Substantia nigra (tissue), 51 donors: ENCODE measurements at places on chromosomes 6 and 20.

GRCh38 chr20:4038047-4038459 is 22.7 kb upstream of the RNF24 start:
- DNase-seq = no peak

- no peak for DNase-seq
Observed at GRCh38 chr6:36847991-36848390, 8.7 kb upstream of the CPNE5 start.

GRCh38 chr6:18492972-18493371 is 105.8 kb downstream of the RNF144B start:
- no peak for DNase-seq

DNA sequence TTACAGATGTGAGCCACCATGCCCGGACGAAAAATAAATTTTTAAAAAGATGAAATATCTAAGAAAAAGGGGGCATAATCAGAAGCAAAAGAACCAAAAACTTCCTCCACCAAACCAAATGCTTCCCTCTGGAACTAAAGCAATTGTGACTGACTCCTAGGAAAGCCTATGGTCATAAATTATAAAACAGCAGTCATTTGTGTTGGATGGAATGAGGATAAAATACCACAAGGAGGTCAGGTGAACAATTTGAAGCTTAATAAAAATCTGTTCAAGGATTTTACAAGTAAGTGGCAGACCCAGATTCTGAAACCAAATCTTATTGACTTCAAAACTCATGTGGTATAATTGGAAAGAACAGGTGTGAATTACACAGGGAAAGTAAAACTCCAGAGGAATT is 114.5 kb downstream of the KIF13A start:
- DNase-seq = no peak

- peak; percentile 98 for DNase-seq
Observed at GRCh38 chr6:32195902-32196681, 3.6 kb upstream of the GPSM3 start.

- DNase-seq = no peak
Observed at GRCh38 chr6:14305131-14305530, 187.6 kb downstream of the CD83 start.

GRCh38 chr6:54467384-54467783 is 159.1 kb downstream of the TINAG start:
- no peak for DNase-seq

GRCh38 chr6:3453413-3454272 is 3.2 kb downstream of the SLC22A23 start:
- DNase-seq = no peak

GRCh38 chr20:2283706-2284423 is 11.9 kb upstream of the TGM3 start:
- DNase-seq = no peak

- no peak for DNase-seq
Observed at GRCh38 chr6:40719671-40720374, 132.7 kb upstream of the LRFN2 start.

GRCh38 chr20:4714818-4715217 is 6.9 kb upstream of the PRND start:
- DNase-seq = no peak

GRCh38 chr20:37042986-37043972 is 52.5 kb downstream of the RBL1 start:
- DNase-seq = no peak

- no peak for DNase-seq
Observed at GRCh38 chr6:92538275-92538674, 881.1 kb downstream of the EPHA7 start.

DNA sequence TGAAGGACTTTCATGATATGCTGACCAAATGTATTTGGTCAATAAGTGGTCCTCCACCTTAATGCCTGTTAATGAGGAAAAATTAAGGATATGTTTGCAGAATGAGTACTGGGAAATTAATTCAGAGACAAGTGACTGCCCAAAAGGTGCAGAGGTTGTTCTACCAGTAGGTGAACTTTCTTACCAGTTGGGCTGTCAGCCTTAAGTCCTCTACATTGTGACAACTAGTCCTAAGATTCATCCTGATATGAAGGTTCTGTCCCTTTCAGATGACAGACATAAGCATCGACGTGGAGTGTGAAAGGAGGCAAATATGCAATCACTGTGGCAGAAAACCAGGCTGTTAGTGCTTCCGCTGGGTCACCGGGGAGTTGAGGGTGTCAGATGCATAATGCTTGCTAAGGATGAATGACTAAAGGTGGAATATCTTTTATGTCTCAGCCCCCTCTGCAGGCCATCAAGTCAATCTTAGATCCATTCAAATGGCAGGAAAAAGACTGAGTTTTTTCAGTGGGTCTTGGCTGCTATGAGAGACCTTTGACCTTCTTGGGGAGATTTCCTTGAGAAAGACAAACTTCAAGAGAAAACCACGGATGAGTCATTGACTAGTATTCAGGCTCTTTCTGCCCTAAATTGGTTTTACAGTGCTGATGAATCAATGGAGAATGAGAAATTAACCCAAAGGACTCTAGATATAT is 226.0 kb downstream of the TPBG start:
- DNase-seq = no peak

DNA sequence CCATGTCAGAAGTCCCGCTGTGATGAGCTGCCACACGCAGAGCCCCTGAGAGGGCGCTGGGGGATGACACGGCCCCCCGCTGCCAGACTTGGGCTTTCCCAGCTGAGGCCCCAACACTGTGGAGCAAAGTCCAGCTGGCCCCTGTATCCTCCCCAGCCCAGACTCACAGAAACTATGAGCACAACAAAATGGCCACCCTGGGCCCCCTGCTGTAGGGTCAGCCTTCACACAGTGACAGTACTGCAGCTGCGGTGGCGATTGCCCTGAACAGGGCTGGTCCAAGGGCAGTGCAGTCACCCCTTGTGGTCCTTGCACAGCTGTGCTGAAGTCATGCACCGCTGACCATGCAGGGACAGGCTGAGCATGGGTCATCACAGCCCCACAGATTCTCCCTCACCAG is 78.2 kb upstream of the CST7 start:
- DNase-seq = no peak

GRCh38 chr6:110814102-110815014 is 911 bp downstream of the CDK19 start:
- peak; percentile 58 for DNase-seq

- DNase-seq = no peak
Observed at GRCh38 chr6:166921570-166921969, 34.8 kb downstream of the RNASET2 start.

- DNase-seq = no peak
Observed at GRCh38 chr6:29959467-29959866, 17.1 kb downstream of the HLA-A start.

DNA sequence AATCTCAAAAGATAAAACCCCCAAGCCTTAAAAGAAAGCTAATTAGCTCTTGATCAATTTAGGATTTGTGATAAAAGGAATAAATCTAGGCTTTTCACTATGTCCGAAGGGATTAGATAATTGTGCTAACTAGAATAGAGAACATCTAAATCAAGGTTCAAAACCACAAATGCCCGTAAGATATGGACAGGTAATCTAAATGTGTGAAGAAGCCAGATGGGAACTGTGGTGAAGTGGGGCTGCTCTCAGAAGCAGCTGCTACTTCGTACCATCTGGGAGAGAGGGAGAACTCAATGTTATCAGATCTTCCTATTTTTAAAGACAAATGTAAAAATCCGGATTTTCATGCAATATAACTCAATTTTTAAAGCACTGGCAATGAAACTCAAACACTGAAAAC is 44.2 kb downstream of the NCOA6 start:
- DNase-seq = no peak

DNA sequence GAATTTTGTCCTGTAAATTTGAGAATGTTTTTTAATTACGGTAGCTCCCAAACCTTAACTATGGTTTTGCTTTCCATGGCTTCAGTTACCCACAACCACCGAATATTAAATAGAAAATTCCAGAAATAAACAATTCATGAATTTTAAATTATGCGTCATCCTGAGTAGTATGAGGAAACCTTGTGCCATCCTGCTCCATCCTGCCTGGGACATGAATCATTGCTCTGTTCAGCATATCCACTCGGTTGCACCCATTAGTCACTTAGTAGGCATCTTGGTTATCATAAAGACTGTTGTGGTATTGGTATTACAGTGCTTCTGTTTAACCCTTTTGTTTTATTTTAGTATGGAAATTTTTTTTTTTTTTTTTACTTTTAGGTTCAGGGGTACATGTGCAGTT is 39.7 kb downstream of the KCNS1 start:
- DNase-seq = no peak

GRCh38 chr20:35342154-35342769 is 50.0 kb upstream of the FAM83C start:
- DNase-seq = no peak

DNA sequence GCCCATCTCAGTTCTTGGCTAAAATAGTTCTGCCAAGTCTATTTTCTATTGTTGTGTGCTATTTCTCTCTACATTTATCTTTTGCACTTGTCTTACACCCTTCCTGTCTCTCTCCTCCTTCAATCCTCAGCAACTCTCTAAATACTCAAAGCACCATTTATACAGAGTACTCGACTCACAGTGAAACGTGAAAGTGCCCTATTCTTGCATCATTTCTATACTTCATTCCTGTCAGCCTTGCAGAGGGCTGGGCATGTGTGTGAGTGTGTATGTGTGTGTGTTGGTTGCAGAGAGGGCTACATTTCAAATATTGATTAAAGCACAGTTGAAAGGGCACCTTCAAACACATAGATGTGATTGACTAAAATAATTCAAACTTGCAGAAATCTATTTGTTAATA is 373.2 kb upstream of the MANEA start:
- DNase-seq = no peak

DNA sequence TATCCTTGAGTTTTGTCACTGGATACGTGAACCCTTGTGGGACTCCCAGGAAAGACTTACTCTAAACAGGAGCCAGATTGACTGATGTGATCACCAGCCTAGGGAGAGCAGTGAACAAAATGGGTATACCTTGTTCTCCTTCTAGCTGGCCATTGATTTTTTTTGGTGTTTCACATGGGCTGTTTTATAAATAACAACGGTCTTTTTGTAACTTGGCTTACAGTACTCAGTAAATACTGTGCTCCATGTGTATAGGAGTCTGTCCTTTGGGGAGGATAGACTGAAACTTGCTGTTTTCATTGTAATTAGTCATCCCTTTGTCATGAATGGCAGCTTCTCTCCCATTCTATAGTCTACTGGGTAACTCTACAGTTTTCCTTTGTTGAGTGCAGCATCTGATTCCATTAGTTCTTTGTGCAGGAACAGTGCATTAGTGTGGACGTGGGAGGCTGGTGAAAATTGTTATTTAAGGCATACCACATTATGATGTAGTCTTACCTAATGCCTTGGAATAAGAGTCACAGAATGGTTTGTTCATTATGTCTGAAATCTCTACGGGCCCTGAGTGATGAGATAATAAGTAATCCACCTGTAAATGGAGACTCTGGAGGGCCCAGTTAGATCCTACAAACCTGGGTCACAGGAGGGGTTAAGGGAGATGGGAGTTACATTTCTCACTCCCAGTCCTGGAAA is 89.5 kb downstream of the TIAM2 start:
- no peak for DNase-seq

GRCh38 chr6:25944688-25945574 is 14.4 kb upstream of the SLC17A2 start:
- no peak for DNase-seq

GRCh38 chr6:100078509-100078908 is 84.5 kb upstream of the MCHR2 start:
- DNase-seq = no peak

GRCh38 chr6:80143419-80143937 is 37.0 kb downstream of the BCKDHB start:
- peak; percentile 37 for DNase-seq

- DNase-seq = peak; percentile 33
Observed at GRCh38 chr20:57104651-57105204, 161.7 kb downstream of the BMP7 start.

DNA sequence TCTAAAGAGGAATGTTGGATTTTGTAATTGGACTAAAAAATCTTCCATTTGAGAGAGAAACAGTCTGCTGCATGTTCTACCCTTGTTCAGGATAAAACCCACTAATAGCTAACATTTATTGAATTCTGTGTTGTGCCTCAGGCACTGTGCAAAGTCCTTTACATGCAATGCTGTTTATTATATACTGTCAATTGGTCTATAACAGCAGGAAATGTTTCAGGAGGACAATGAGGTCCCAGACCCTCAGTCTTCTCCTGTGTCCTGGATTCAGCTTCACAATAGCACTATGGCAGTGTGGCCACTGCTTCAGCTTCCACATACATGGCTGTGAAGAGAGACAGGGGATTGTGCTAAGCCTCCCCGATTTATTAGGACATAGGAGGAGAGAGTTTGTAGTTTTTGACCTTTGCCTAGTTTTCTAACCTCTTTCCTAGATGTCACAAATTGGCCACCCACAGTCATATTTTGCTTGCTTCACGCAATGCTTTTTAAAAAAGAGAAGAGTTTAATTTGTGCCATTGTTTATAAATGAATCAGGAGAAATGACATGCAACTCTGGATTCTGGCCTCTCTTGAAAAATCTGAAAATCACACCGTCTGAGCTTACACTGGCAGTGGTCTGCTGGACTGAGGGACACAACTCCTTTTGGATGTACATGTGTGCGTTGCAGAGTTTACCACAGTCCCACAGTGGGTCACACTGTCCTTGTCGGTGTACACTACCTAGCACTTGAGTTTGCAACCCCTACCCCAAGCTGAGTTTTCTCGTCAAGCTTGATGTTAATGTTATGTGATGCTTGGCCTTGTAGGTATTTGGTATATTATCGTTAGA is 11.3 kb downstream of the PTPN1 start:
- no peak for DNase-seq

DNA sequence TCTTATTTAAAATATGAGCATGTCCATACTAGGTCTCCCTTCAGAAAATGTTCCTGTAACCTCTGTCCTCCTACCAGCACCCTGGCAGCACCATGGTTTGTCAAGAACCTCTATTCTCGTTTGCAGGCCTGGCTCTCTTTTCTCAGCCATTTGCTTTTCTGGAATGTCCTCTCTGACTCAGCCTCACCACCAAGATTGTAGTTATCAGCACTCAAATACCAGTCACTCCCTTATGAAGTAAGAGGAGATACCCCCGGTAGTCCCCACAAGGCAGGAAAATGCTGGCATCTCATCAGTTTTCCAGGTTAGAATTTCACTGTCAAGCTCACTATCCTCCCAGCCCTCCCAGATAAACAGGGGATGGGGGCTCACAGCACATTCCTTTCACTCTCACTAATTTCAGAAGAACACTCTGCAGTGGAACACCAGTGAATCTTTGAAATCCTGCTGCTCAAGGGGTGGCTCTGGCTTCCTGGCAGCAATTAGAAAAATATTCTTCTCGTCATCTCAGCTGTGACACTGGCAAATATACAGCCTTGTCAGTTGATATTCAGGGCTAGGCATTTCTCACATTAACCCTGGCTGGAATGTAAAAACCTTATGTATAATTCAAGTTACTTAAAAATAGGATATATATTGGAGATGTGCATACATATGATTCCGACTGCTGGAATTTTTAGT is 129.2 kb downstream of the TBX18 start:
- no peak for DNase-seq

GRCh38 chr6:29071831-29072723 is 15.0 kb downstream of the OR2B3 start:
- DNase-seq = no peak

GRCh38 chr20:54633374-54634355 is 158.3 kb downstream of the DOK5 start:
- DNase-seq = no peak

GRCh38 chr6:39451831-39452230 is 129.3 kb upstream of the KCNK16 start:
- DNase-seq = no peak

- DNase-seq = no peak
Observed at GRCh38 chr6:3412779-3413500, 43.9 kb downstream of the SLC22A23 start.

GRCh38 chr6:16305246-16305725 is 66.9 kb downstream of the GMPR start:
- DNase-seq = no peak

- no peak for DNase-seq
Observed at GRCh38 chr20:45821947-45822346, 5.2 kb downstream of the TNNC2 start.
